ENCODE measurements at places on chromosomes 12 and 14.

GRCh38 chr12:12899530-12900380, 8.4 kb downstream of the GPRC5A start:
- DNase-seq = no peak

DNA sequence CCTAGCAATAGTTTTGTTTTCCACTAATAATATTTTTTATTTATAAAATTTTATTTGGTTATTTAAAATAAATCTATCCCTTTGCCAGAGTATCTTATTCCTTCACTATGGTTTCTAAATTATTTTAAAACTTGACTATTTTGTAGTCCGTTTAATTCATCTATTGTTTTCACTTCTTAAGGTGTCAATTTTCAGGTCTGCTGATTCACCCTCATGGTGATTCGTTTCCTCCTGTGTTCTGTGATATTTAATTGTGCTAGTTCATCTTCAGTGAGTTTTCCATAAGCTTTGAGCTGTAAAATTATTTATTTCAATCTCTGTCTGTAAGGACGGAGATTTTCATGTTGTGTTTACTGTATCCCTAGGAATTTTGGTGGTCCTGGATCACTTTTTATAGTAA, 70.6 kb downstream of the SNAPC1 start:
- no peak for DNase-seq

DNA sequence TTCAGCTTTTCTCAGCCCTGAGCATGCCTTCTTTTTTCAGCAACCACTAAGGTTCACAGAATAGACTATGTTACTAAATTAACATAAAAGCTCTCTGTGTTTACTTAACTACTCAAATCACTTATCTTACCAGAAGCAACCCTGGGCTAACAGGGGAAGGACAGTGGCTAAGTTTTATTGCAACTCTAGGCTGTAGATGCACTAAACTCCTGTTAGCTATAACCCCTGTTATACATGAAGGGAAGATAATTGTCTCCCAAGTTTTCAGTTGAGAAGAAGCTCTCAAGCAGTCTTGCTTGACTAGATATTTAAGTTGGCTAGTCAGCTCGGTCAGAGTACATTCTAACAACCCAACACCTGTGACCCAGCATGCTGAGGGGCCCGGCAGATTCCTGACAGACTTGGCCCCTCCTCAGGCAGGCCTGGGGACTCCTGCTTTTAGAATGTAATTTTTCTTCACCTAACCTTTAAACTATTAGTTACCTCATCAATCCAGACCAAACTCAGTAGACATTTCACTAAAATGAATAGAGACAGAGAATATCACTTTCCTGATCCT, 464.5 kb downstream of the EGLN3 start:
- DNase-seq = no peak

GRCh38 chr12:121943926-121944325, 25.5 kb downstream of the CFAP251 start:
- no peak for DNase-seq

GRCh38 chr14:76644855-76645518, 116.3 kb upstream of the VASH1 start:
- no peak for DNase-seq

DNA sequence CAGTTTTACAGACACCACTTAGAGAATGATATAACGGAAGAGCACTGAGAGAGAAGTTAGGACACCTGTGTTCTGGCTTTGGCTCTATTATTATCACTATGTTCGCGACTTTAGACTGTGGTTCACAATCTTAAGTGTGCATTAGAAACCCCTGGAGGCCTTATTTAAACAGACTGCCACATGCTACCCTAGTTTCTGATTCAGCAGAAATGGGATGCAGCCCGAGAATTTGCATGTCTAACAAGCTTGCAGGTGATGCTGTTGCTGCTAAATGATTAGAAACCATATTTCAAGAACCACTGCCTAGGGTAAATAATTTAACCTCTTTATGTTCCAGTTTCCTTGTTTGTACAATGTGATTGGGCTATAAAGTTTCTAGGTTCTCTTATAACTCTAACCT, 3.6 kb upstream of the RAD51AP1 start:
- no peak for DNase-seq

DNA sequence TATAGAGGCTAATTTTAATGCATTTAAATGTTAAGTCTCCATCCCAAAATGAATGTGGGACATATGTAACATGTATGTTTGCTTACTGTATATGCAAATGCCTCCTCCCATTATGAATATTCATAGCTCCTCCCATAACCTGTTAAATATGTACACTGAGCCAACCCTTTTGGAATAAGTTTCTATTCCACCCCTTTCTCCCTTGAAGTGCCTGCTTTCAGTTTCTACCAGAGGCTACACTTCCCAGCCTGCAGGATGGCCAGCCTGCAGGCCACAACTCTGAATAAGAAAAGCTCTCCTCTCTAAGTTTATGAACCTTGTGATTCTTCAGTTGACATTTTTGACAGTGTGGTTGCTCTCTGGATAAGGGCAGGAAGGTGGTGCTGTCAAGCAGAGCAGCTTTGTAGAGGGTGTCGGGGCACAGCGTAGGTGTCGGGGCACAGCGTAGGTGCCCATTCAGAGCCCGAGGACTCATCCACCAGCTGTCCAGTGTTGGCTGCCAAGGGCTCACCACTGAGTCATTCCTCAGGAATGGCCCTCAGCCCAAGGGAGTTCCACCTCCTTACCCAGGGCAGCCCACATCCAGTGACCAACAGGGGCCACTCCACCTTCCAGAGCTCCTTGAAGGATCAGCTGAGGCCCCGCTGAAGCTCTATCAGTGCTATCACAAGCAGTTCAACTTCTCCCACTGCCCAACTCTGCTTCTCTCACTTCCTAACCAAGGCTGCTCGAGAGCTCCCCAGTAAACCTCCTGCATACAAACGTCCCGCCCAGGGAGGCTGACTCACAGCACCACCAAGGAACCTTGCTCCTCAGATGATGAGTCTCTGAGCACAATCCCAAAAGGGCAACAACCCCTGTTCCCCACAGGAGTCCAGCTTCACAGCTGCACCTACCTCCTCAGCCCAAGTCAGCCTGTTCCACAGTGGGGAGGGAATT, 31.4 kb downstream of the VWF start:
- no peak for DNase-seq

DNA sequence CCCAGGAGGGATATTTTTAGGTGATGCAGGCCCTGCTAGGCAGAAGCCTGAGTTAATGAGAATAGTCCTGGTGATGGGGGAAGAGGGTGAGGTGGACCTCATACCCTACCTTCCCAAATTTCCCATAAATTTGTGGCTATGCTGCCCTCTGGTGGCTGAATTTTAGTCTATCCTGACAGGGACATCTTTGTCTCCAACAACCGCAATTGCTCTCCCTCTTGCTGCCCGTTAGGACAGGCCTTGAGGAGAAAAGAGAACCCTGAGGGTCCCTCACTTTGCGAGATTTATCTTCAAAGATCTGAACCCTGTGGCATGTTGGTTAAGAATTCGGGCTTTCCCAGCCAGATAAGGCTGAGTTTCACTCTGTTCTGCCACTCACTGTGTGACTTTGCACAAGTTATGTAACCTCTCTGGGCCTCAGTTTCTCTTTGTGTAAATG, 9.8 kb upstream of the ZNF385A start:
- DNase-seq = no peak

GRCh38 chr12:116400636-116401372, 123.3 kb upstream of the MED13L start:
- DNase-seq = no peak

- DNase-seq = no peak
Observed at GRCh38 chr12:41026151-41026550, 162.0 kb upstream of the PDZRN4 start.

Data from left colon (tissue), 2 donors.